ENCODE measurements at places on chromosomes 16 and 17. TPM values are rescaled to one million over a fixed set of nuclear protein-coding genes. Genes with fewer than 3 reads are reported as not detected.

ENPP7 gene
- total RNA-seq = not detected

ACSM2A gene
- total RNA-seq = not detected

ACSM5 gene
- not detected for total RNA-seq

CARD14 gene
- 0.78 TPM for total RNA-seq

AARSD1 gene
- total RNA-seq = 59.1 TPM

TOP2A gene
- 206 TPM for total RNA-seq

SLFN14 gene
- total RNA-seq = not detected

NEUROD2 gene
- 0.18 TPM for total RNA-seq

SEZ6L2 gene
- total RNA-seq = 11.0 TPM

All from A549 treated with ZK216348 at 1 μM for 4 hours (cell line).